Cerebellum (tissue), 4 donors: ENCODE measurements at places on chromosomes 12 and 14.

GRCh38 chr14:30621354-30621939 is 672 bp upstream of the SCFD1 start:
- DNase-seq, result no peak

DNA sequence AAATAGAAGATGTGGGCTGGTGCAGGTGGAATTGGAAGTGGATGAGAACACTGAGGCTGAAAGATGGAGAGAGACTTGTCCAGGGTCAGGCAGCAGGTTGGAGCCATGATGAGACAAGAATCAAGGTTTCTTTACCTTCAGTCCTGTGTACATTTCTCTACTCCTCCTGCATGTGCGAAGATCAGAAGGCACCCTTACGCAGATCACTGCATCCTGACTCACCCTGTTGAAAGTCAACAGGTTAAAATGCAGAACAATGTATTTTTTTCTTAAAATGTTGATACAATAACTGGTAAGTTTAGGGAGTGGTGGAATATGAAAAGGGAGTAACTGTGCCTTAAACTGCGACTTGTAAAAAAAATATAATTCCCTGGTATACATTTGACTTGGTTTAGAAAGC is 47.8 kb downstream of the TESPA1 start:
- DNase-seq, result no peak

GRCh38 chr12:109476807-109477184 is 304 bp downstream of the KCTD10 start:
- no peak for DNase-seq

- no peak for DNase-seq
Observed at GRCh38 chr12:3601461-3602150, 110.6 kb downstream of the PRMT8 start.

DNA sequence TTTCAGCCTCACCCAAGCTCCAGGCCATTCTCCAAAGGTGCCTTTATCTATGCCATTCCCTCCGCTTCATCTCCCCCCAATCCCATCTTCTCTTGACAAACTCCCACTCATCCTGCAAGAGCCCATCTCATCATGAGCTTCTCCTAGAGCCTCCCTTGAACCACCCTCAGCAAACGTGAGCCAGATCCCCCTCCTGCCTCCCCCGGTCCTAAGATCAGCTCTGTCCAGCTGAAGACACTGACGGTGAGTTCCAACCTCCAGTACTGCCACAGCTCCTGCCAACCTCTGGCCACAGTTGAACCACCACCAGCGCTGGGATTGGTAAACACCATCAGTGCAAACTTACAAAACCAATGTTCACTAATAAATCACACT is 124.6 kb downstream of the BCL11B start:
- DNase-seq, result no peak

- DNase-seq, result no peak
Observed at GRCh38 chr14:81366214-81366613, 33.9 kb downstream of the STON2 start.

DNA sequence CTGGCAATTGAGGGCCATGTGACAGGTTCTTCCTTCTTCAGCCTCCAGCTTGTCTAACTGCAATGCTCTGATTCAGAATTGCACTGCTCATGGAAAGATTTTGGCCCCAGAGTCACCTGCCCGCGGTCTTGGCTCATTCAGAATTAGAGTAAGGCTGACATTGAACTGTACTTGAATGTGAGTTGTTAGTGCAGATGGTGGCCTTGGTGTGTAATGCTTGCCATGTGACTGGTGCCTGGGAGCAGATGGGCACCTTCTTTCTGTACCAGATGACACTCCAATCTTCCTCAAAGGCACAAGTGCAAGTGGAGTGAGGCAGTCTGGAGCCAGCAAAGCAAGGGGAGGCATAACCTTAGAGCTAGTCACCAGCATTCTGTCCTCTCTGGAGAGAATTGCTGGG is 36.5 kb upstream of the ANO4 start:
- peak; percentile 1 for DNase-seq
